KBM-7 (cell line): ENCODE measurements at places on chromosomes 7 and 10.

DNA sequence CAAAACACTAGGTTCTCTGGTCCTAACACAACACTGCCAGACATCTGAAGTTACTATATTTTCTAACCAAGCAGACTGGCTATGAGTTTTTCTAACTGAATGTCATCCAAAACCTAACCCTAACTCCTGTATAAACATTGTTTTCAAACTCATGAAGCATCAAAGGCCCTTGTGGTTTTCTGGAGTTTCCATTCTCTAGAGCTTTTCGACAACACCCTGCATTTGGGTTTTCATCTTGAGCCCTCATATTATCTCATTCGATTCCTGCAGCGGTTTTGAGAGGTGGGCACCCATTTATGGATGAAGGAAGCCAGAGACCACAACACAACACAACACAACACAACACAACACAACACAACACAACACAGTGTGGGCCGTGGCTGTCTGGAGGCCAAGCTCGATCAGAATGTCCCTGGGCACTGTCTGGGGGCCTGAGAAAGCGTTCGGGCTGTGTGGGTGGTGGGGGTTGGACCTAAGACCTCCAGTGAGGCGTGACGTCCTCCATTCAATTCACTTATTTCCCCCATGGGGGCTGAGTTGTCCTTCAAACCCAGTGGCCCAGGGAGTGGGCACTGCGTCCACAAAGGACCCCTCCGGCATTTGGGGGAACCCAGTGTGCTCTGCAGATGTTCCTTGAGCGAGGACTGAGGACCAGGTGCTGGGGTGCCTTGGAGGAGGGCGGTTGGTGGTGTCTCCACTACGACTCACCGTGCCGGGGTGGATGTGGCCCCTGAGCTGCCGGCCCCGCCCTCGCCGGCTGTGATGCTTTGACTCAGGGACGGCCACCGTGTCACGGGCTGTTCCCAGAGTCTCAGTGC, 490.4 kb downstream of the DNAJB6 start:
- DNase-seq = no peak

DNA sequence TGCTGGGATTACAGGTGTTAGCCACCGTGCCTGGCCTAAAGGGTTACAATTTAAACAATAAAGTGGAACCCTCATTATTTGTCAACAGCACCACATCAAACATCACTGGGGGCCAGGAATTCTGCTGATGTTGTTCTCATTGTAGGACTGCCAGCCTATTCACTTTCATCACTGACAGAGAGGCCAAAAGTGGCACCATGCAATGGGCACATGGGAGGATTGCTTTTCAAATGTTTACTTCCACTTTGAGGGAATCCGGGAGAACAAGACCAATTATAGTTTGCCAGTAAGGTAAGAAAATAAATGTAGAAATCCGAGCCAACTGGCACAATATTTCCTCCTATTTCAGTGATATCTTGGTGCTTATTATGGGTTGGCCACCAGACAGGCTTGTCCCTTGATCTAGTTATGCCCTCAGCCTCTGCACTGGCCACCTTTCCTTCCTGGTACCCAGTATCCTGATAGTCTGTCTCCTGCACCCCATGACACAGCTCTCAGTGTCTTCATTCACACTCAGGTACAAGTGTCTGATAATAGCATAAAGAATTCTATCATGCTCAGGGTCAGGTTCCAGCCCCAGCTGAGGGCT, 82.6 kb downstream of the ANLN start:
- no peak for DNase-seq

DNA sequence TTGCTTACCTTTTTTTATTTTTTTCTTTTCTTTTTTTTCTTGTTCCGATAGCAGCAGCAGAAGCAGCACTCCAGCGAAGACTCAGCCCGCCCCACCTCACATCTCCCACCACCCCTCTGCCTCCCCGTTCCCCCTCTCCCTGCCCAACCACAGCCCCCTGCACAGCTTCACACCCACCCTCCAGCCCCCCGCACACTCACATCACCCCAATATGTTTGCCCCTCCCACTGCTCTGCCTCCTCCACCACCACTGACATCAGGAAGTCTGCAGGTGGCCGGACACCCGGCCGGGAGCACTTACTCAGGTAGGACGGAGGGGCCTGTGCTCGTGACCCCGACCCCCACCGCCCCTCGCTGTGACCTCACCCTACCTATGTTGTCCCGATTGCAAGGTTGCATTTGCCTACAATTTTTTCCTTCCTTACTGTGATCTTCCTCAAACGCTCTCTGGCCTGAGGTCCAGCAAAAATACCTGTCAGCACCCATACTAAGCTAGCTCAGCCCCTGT, 367.2 kb upstream of the GALNT17 start:
- DNase-seq = no peak

- DNase-seq = no peak
Measured at GRCh38 chr7:100830396-100830795, 3.1 kb upstream of the EPHB4 start.

DNA sequence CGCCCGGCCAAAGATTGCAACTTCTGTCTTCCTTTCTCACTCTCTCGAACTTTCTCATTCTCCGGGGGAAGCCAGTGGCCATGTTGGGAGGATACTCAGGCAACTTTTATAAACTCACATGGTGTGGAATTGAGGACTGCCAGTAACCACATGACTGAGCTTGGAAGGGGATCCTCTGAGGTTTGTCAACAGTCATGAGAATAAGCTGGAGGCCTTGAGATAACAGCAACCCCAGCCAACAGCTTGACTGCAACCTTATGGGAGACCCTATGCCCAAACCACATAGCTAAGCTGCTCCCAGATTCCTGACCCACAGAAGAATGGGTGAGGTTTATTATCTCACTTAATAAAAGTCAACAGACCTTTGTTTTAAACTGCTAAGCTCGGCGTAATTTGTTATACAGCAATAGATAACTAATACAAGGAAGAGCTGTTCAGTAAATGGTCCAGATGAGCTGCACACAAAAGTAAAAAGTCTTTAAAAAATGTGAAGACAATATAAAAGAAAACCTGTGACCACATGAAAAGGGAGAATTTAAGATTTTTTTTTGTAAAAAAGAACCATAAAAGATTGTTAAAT, 9.6 kb downstream of the SYPL1 start:
- DNase-seq = no peak

DNA sequence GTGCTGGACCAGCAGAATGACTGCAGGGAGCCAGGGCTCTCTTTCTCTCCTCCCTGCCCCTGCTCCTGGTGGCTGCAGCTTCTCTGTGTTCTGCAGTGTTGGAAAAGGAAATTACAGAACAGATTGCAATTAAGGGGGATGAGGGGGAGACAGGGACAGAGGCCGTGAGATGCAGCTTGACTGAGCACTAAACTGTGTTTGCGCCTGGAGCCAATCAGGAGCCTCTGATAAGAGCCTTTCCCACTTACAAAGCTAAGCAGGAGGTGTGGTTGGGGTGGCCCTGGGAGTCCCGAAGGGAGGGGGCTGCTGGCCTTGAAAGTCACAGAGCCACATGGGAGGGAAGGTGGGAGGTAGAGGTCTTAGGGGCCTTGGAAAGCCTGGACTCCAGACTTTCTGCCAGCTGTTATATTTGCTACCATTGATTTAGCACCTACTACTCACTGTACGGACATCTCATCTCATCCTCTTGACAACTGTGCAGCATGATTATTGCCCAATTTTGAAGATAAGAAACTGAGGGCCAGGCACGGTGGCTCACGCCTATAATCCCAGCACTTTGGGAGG, 26.7 kb downstream of the TRIM8 start:
- no peak for DNase-seq
